ENCODE measurements at places on chromosomes 6 and 20.
A peak's percentile ranks its signal among the peaks of the same experiment; 100 is the strongest.

- no peak for DNase-seq
Observed at GRCh38 chr6:162200041-162200440, 527.5 kb downstream of the PRKN start.

DNA sequence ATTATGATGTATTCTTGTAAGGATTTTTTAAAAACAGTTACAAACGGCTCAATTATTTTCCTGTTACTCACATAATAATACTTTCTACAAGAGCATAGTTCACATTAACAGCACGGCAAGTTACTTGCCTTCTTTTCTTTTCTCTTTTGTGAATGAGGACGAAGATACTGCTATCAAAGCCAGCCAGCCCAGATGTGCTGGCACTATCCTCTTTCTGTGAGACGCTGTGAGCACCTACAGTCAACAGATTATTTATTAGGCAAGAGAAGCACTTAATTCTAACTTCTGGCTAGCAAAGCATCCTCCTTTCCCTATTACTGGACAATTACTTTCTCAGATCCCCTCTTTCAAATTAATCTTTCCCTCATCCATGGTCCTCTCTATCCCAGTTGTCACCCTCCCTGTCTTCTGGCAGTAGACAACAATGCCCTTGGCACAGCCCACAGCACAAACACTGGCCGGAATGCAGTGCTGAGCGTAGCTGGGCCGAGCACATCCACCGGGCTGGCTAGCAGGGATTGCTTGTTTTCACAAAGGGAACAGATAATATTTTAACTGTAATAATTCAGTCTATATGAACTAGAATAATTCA is 262.1 kb downstream of the FOXC1 start:
- no peak for DNase-seq

- DNase-seq = no peak
Observed at GRCh38 chr20:59471653-59472421, 132.5 kb upstream of the PHACTR3 start.

GRCh38 chr20:62454904-62455636 is 20.7 kb downstream of the GATA5 start:
- no peak for DNase-seq

DNA sequence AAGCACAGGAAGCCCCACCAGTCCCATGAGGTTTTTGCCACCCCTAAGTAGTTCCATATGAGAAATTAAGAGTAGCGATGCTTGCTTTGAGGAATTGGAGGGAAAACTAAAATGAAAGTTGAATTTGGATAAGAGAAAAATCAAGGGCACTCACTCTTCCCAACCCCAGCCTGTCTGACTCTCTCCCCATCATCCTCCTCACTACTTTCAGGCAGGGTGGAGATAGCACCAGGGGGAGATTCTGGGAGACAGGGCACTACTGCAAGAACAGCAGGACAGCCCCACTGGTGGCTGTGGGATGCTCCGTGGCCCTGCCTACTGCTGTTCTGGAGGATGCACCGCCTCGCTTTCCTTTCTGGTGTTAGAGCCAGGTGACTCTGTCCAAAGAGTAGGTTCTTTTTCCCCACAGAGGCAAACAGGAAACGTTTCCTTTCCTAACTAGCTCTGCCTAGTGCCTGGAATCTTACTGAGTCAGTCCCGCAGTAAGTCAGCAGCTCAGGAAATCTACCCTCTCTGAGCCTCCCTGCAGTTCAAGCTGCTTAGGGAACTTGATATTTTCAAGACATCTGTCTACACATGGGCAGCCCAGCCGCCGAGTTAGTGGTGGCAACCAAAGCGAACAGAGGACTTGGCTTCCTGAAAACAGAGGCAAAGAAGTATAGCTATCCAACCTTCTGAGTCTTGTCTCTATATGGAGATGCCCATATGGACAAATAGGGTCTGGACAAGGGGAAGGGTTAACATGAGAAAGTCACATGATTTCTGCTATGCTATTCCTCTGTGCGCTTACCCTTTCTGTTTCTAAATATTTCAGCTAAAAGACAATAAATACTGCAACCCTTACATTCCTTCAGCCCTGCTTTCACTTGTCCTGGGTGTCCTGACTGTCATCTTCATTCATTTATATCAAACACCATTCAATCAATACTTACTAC is 11.4 kb downstream of the HLA-E start:
- DNase-seq = no peak

GRCh38 chr6:4802312-4802935 is 26.2 kb downstream of the CDYL start:
- no peak for DNase-seq

DNA sequence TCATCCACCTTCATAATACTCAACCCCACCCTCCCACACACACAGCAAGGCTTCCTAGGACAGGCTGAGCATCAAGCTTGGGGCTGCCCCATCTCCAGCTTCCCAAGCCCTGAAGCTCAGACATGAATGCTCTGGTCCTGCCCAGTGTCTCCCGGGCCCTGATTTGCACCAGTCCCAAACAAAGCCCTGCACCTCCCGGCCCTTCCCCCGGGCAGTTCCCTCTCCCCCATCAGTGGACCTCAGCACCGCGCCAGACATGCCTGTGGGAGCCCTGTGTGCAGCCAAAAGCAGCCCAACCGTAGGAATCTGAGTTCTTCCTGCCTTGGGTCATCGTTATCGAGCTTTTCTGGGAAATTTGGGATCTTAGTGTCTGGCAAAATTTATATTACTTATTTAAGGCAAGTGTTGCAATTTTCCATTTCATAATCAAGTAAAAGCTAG is 63.5 kb downstream of the THBS2 start:
- DNase-seq = no peak

GRCh38 chr6:14763139-14763538 is 482.7 kb upstream of the JARID2 start:
- peak; percentile 28 for DNase-seq

All from fibroblast of the conjunctiva (primary cell).